ENCODE measurements at places on chromosomes 1 and 21.

GRCh38 chr1:111212634-111213335, 12.3 kb upstream of the DENND2D start:
- no peak for DNase-seq

DNA sequence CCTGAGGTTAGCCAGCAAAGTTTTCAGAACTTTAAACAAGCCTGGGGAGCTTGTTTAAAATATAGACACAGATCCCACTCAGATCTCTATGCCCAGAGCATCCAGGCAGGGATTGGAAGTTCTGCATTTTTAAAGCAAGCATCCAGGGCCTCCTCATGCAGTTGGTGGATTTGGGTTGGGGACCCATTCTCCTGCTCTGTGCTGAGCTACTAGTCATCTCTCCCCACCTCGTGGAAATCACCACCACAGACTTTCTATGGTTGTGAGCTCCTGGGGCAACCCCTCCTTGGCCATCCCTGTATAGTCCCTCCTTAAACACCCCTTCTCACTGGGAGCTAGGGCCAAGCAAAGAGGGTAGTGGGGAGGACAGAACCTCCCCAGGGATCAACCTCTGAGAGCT, 73.5 kb upstream of the CASZ1 start:
- no peak for DNase-seq

DNA sequence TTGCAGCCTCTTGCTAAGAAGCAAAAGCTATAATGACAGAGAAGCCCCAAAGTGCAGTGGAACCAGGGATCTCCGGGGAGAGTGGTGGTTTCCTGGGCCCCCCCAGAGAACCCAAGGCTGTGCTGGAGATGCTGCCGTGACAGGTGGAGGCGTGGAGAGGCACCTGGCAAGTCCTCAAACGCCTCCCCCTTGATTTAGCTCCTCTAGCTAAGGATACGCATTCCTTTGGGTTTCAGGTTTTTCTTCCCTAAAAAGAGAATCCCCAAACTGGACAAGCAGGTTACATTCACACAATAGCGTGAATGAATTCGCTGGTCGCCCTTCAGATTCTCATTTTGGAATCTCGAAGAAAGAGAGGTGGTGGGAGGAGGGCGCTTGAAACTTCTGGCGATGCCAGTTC, 853 bp upstream of the ATP1A1 start:
- no peak for DNase-seq

DNA sequence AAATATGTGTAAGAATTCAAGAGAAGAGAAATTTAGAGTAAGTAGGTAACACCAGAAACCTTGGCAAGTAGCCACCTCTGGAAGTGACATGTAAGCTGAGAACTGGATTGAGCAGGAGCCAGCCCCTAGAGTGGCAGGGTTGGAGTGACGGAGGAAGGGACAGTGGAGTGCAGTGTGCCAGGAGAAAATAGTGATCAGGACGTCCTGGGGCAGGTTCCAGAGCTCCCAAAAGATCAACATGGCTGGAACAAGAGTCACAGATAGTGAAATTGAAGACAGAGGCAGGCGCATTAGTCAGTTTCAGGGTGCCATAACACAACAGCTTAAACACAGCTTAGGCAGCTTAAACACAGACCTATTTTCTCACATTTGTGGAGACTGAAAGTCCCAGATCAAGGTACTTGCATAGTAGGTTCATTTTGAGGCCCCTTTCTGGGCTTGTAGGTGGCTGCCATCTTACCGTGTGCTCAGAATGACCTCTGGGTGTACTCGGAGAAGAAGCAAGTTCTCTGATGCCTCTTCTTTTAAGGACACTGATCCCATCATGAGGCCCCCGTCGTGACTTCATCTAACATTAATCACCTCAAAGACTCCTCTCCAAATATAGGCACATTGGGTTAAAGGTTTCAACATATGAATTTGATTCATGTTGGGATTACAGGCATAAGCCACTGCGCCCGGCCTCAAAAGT, 37.2 kb downstream of the GNPAT start:
- no peak for DNase-seq

All from AG09319 (cell line).